ENCODE measurements at places on chromosomes 12 and 14.

DNA sequence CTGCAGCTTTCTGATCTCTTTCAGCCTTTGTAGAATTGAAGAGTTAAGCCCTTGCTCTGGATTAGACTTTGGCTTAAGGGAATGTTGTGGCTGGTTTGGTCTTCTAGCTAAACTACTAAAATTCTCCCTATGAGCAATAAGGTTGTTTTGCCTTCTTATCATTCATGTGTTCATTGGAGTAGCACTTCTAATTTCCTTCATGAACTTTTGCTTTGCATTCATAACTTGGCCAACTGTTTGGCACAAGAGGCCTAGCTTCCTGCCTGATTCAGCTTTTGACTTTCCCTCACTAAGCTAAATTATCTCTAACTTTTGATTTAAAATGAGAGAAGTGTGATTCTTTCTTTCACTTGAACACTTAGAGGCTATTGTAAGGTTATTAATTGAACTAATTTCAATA lies 384.3 kb downstream of the RAD51B start:
- DNase-seq: no peak

- no peak for DNase-seq
These were observed 15.3 kb downstream of the FBRSL1 start for GRCh38 chr12:132505105-132505851.

- no peak for DNase-seq
These were observed 2.3 kb upstream of the NAA30 start for GRCh38 chr14:57388067-57388466.

- DNase-seq: no peak
These were observed 202.2 kb upstream of the PRKD1 start for GRCh38 chr14:30129807-30130206.

DNA sequence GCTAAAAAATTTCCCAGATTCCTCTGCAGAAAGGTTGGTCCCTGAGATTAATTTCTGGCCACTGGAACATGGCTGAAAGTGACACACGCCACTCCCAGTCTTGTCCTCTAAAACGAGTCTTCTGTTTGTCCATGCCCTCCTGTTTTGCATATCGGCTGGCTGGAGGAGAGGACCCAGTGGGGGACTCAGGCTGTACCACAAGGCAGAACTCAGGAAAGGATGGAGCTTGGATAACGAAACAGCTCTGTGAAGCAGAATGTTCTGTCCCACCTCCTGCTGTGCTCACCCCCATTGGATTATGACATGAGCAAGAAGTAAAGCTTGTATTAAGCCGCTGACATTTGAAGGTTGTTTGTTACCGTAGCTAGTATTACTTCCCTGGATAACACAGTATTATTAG lies 856.2 kb downstream of the BCL11B start:
- DNase-seq: no peak

DNA sequence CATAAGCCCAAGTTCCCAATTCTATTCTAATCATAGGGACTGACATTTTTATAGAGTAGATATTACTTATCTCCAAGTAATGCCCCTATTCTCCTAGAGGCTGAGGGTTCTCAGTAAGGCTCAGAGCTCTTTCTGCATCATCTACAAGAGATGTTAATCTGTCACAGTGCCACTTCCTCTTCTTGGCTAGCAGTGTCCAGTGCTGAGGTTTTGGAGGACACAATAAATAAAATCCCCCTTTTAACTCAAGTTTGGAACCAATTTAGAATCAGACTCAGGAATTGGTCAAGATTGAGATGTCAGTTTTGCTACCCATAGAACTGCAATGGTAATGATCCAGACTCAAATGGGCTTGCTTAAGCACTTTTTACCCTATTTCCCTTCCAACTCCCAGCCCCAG lies 154.1 kb upstream of the ARID2 start:
- no peak for DNase-seq

DNA sequence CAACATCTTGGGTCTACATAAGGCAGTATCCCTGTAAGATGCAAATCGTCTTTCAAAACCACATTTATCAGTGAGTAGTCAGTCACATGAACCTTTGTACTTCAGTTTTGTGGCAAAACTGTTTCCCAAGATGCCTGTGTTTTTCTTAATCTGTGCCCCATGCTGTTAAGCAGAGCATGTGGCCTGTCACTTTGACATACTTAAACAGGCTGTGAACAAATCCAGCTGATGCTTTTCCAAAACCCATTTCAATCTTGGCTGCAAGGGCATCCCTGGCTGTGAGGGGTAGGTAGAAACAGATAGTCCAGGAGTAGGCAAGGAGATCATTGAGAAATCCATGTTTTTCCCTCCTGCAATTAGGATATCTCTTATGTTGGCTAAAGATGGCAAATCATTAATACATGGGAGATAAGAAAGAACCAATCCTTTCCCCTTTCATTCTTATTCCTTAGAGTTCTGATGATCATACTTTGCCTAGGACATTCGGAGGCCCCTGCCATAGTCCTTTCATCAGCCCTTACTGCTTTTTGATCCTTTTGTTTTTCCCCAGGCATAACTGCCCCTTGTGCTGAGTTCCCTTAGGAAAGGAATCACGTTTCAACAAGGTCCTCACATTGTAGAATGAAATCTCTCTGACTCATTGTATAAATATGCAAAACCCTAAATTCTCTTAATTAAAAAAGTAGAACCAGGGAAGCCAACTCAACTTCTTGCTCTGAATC lies 121.1 kb upstream of the EEA1 start:
- DNase-seq: peak; percentile 42

GRCh38 chr12:65784289-65785015 lies 39.8 kb upstream of the HMGA2 start:
- no peak for DNase-seq

GRCh38 chr12:51823875-51824565 lies 24.5 kb downstream of the FIGNL2 start:
- DNase-seq: peak; percentile 72

- DNase-seq: no peak
These were observed 1055.8 kb downstream of the SLC6A15 start for GRCh38 chr12:83856803-83857202.

- DNase-seq: no peak
These were observed 59.9 kb downstream of the PRKAB1 start for GRCh38 chr12:119727600-119728443.

DNA sequence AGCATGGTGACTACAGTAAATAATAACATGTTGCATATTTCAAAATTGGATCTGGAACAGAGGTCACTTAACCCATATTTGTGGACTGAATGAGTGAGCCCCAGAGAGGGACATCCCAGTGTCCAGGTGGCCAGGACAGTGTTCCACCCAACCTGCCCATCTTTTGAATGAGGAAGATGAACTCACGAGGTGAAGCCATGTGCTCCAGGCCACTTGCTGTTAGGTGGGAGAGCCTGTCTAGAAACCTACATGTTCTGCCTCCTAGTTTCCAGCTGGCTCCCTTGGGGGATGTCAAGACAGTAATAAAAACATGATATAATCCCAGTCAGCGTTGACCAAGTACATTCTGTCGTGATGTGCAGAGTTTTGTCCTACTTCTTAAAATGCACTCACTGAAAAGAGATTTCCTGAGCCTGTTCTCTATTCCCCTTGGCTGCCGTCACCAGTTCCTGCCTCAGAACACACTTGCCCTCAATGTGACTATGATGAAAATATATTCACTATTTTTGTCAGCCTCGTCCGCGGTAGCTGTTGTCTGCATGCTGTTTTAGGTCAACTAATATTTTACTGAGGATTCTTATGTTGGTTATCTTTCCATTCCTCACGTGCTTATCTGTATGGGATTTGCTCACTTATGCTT lies 25.7 kb downstream of the TSPAN9 start:
- DNase-seq: no peak

GRCh38 chr12:119005913-119006312 lies 24.6 kb downstream of the SRRM4 start:
- no peak for DNase-seq

DNA sequence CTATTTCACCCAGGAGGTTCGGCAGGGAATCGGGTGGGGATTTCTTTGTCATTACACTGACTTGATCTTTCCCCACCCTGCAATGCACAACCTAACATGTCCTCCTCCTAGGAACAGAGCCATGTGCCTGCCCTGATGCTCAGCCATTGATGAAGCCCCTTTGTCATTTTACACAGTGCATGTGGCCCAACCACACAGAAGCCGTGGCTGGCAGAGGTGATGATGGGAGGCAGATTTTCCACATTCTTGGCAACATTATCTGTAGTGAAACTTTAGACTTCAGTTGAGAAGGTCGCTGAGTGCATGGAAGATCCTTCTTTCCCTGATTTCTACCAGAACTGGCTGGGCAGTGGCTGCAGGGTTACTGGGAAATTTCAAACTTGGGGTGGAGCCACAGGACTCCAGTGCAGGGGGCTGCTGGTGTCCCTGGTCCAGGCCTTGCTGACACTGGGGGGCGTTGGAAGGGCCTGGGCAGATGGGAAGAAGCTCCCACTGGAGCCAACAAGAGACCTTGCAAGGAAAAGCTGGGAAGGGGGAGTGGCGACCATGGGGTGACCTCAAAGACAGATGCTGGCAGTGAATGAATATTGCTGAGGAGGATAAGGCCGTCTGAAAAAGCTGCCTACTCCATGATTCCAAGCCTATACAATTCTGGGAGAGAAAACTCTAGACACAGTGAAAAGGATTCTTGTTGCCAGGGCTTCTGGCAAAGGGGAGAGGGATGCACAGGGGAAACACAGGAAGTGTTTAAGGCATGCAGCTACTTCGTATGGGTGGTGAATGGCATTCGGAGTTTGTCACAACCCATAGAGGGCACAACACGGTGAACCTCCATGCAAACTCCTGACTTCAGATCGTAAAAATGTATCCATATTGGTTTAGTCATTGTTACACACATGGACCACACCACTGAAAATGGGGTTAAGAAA lies 41.8 kb upstream of the P2RX7 start:
- no peak for DNase-seq

DNA sequence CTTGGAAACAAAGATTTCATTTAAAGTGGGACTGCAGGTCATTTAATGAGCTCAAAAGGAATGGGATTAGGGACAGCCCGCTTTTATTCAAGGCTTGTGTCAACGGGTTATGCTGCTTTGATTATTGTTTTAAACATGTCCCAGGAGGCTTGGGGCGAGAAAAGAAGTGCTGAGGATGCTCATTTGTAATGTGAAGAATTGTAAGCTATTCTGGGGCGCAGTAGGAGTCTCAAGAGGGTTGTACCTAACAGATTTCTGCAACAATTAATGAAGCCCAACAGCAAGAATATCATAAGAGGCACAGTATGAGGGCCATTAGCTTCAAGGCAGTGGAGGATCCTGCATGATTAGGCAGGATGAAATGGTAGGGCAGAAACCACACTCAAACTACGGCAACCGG lies 122.5 kb downstream of the KTN1 start:
- no peak for DNase-seq

DNA sequence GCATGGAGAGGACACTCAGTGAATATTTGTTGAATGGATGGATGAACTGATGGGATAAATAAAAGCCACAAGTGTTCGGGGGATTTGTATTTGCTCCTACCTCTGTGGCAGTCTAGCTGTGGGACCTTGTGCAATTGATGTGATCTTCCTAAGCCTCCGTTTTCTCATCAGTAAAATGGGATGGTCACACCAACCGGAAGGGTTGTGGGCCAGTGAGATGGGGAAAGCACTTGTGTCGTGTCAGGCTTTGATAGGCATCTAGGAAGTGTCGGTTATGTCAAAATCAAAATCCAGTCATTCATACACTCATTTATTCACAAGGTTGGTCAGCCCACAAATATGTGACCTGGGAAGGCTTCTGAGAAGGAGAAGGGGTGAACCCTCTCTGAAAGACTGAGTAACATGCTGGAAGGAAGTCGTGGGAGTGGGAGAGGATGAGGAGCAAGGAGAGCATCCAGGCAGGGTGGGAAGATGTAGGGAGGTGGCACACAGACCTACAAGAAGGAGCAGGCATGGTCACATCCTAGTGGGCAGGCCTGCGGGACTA lies 7.8 kb upstream of the SERPINA9 start:
- DNase-seq: peak; percentile 27

DNA sequence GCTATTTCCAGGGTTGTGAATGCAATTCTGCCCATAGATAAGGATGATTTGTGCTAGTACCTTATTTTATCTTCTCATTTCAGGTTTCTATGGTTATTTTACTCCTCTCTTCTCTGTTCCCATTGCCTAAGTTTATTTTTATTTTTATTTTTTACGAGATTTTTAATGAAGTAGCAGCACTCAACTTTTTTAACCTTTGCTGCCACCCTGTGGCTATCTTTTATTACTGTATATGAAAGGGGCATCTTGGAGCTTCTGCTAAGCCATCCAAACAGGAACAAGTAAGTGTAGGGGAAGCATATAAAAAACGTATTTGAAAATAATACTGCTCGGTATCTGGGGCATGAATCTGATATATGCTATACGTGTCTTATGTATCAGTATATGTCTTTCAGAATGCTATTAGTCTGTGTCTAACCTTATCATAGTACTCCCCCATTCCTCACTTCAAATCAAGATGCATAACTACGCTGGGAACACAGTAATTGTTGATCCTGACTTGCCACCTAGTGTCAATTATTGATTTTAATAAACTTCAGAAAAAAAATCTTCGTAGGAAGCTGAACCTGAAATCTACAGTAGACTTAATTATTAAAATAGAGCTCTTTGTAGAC lies 60.3 kb downstream of the KLRG1 start:
- peak; percentile 46 for DNase-seq

DNA sequence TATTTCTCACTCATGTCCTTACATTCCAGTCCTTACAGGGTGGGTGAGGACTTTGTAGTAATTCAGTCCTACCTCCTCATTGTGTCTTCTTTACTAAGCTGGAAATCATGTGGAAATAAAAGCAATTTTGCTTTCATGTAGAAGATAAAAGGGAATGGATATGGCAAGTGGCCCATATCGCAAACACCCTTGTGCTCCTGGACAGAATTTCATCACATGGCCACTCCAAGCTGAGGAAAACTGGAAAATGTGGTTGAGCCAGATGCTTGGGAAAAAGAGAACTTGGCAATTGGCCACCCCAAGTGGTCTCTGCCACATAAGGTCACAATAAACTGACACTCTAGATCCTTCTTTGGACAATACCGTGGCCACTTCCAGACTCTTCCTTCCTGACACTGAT lies 64.2 kb upstream of the IFNG-AS1 start:
- DNase-seq: no peak

DNA sequence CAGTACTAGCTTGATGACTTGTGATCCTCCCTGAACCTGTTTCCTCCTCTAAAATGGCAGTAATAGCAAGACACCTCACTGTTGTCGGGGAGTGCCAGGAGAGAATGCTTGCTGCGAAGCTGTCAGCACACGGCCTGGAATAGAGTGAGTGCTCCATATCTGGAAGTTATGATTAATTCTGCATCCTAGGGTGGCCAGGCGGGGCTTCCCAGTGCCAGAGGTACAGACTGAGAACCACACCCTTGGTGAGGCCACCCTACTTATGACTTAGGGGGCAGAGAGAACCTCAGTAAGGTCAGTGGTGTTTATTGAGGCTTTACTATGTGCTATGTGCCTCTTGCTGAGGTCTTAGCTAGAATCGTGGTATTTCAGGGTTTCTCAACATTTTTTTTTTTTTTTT lies 20.1 kb downstream of the MORN3 start:
- no peak for DNase-seq

- DNase-seq: no peak
These were observed 35.8 kb downstream of the BCAT1 start for GRCh38 chr12:24913130-24913529.

- no peak for DNase-seq
These were observed 11.9 kb downstream of the ZNF664 start for GRCh38 chr12:123984903-123985302.

All from GM03348 (cell line).